ENCODE measurements at places on chromosomes 4 and X. TPM values are rescaled to one million over a fixed set of nuclear protein-coding genes. Genes with fewer than 3 reads are reported as not detected.

The BBS7 gene
- 6.0 TPM for total RNA-seq

The CT45A2 gene
- not detected for total RNA-seq

The RGN gene
- total RNA-seq, result 18.8 TPM

GRCh38 chr4:158411269-158411668, 110.4 kb upstream of the RXFP1 start:
- no peak overlapping the region for H3K27ac ChIP-seq
- no peak for DNase-seq
- H3K36me3 ChIP-seq, result no peaks in the 10 kb centered on the region

DNA sequence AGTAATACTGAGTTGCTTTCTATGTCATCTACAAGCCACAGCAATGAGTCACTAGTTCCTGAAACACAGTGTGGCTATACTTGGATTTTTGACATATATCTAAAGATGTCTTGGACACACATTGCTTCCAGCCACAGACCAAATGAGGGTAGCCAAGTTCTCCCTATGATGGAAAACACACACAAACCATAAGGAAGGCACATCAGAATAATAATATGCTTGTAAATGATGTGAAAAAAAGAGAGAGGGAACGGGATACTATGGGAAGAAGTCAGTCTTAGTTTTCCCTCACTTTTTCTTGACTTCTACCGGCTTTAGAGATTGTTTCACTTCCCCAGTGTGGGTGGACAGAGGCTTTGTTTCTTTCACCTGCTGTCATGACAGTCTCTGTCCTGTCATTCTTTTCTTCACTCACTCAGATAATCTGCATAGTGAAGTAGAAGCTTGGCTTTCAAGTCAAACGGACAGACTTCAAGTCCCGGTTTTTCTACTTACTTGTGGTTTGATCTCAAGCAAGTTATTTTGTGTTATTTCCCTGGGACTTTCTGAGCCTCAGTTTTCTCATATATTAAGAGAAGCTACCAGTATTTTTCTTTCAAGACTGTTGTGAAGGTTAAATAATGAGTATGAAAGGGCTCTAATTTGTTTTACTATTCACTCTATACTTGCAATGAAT, 34.7 kb downstream of the P2RY10 start:
- DNase-seq, result no peak
- H3K4me3 ChIP-seq, result no peak overlapping the region
- no peak overlapping the region for H3K27ac ChIP-seq
- H3K4me1 ChIP-seq, result no peaks in the 10 kb centered on the region

- no peaks in the 10 kb centered on the region for H3K4me1 ChIP-seq
- no peak overlapping the region for H3K4me3 ChIP-seq
- no peaks in the 10 kb centered on the region for H3K27me3 ChIP-seq
- no peaks in the 10 kb centered on the region for H3K36me3 ChIP-seq
- no peak for DNase-seq
- no peak overlapping the region for H3K27ac ChIP-seq
Measured at GRCh38 chr4:163988391-163988790, 493.9 kb downstream of the TMA16 start.

DNA sequence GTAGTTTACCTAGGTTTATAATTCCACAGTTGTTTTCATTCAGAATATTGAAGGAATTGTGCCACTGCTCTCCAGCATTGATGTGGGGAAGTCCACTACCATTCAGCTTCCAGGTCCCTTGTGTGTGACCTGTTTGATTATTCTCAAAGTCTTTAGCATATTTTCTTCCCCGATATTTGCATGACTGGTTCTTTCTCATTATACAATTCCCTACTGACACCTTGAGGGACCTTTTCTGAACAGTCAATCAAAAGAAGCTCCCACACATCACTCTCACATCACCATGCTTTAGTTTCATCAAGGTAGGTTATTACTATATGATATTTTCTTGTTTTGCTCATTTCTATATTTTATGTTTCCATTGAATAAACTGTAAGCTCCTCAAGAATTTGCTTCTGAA, 44.1 kb downstream of the SLC39A8 start:
- no peaks in the 10 kb centered on the region for H3K36me3 ChIP-seq
- H3K4me3 ChIP-seq, result no peak overlapping the region
- H3K27ac ChIP-seq, result no peak overlapping the region
- H3K27me3 ChIP-seq, result no peaks in the 10 kb centered on the region

GRCh38 chrX:153651540-153652079, 4.6 kb downstream of the DUSP9 start:
- H3K27me3 ChIP-seq, result peaks cover 28% of the 10 kb centered on the region
- H3K27ac ChIP-seq, result no peak overlapping the region
- H3K4me3 ChIP-seq, result no peak overlapping the region
- no peaks in the 10 kb centered on the region for H3K4me1 ChIP-seq
- DNase-seq, result no peak
- H3K36me3 ChIP-seq, result no peaks in the 10 kb centered on the region

DNA sequence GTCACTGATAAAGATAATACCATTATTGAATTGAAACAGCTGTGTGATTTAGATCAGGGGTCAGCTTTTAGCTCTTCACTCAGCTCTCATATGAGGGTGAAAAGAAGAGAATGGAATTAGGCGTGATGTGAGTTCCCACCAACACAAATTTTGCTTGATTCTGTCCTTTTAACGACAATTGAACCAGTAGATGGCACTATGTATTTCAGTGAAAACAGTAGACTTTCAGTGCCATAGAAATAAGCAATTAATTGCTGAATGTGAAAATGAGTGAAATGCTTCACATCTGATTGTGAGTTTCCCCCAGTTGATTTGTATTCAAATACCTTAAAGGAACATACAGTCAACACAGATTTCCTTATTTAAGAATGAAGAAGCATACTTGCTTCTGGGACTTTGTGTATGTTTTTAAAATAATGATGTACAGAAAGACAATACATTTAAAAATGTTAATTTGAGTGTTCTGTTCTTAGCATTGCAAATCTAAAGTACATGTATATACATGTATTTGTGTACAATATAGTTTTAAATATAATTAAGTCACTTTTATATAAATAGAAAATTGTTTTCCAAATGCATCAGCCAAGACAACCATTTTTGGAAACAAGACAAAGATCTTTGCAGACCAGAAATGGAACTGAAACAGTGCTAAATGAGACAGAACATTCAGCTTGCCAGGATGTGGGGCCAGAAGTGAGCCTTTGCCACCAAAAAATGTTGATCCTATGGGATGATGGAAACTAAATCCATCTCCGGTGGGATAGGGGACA, 178.8 kb downstream of the SNCA start:
- no peaks in the 10 kb centered on the region for H3K27me3 ChIP-seq
- DNase-seq, result no peak
- no peak overlapping the region for H3K4me3 ChIP-seq
- H3K36me3 ChIP-seq, result no peaks in the 10 kb centered on the region
- peaks cover 8% of the 10 kb centered on the region for H3K4me1 ChIP-seq
- H3K27ac ChIP-seq, result no peak overlapping the region
